Cerebellum (tissue), 4 donors: ENCODE measurements at places on chromosomes 5 and 9. TPM values are rescaled to one million over a fixed set of nuclear protein-coding genes. Genes with fewer than 3 reads are reported as not detected.
A peak's percentile ranks its signal among the peaks of the same experiment; 100 is the strongest.

The NINJ1 gene
- 10.2 TPM for total RNA-seq

The SLC45A2 gene
- 1.2 TPM for total RNA-seq

GRCh38 chr5:129945774-129946270, 41.6 kb downstream of the CHSY3 start:
- DNase-seq, result no peak

- peak; percentile 78 for DNase-seq
Measured at GRCh38 chr5:64505769-64506566, at the start of gene RGS7BP. Gene RGS7BP (plus strand): TSS chr5:64506015. CDS start chr5:64506625, 610 bp downstream.

The TGFBI gene
- total RNA-seq, result 23.3 TPM

The SLC6A3 gene
- total RNA-seq, result 0.18 TPM

DNA sequence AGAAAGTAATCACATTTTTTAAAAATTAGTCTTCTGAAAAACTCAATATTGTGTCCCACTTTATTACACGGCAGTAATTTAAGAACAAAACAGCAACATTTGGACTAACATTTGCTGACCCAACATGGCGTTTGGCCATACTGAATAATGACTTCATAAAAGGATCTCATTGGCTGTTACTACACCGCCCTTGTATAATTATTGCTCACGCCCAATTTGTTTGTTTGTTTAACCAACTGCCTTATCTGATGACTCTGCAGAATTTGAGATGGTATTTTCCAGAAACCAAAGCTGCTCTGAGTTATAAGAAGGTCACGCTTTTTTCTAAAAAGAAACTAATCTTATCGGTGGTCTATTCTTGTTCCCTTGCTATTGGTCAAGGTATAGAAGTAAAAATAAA, 200.2 kb upstream of the TARS1 start:
- no peak for DNase-seq

- no peak for DNase-seq
Measured at GRCh38 chr9:100083448-100084127, 15.2 kb downstream of the ERP44 start.

DNA sequence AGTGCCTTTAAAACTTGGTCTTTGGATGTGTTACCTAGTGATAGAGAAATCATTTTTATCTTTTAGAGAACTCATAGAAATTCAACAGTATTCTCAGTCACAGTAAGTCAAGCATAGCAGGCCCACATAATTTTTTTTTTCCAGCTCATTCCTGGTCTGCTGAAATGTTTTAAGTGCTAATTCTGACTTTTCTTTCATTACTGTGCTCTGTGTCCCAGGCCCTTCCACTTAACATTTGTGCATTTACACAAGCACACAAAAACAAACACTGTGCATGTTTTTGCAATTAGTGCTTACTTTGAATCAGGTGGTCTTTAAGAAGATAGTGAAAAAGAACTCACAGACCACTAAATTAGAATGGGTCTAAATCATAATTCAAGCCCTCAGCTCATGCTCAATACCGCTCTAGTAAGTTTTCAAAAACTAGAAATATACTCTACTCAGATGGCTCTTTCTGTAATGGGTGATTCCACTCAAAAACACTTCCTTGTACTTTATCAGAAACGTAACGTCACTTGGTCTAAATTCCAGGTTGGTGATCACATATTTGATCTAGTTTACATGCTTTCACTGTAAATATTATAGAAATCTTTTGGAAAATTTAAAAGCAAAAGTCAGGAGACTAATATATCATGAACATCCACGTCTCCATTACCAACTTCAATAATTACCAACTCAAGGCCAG, 107.8 kb downstream of the PCSK5 start:
- DNase-seq, result no peak

The TSC1 gene
- total RNA-seq, result 82.4 TPM

- DNase-seq, result no peak
Measured at GRCh38 chr9:105676351-105676923, 14.2 kb downstream of the TAL2 start.

GRCh38 chr5:13278148-13278547, 666.3 kb downstream of the DNAH5 start:
- no peak for DNase-seq
